ENCODE measurements at places on chromosomes 7 and 10.

DNA sequence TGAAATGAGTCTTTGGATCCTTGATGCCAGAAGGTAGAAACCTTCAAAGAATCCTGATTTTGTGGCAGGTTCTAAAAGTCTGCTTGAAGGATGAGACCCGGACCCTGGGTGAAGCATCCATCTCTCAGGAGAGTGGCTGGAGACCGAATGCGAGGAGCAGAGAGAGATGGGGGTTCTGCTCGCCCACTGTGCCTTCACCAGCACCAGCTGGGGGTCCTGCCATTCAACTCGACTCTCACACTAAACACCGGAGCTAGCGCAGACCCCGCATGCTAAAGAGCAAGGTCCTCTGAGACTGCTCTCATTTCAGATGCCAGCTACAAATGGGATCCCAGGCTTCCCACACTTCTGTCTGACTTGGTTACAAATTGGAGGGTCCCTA is 218.4 kb downstream of the GLRX3 start:
- DNase-seq: no peak

DNA sequence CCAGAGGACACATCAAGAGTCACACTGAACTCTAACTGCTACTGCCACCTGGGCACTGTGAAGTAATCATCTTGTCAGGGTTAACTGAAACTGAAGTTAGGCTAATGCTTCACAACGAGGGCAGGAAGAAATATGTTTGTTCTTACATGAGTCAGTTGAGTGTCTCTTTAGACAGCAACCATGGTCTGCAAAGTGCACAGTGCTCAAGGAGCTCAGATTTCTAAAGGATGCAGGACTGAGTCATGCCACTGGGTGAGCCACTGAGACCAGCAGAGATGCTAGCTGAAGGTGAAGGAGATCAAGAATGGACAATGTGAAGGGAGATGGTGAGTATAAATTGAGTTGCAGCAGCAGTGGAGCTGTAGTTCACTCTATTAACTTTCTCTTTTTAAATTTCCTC is 76.0 kb upstream of the CTTNBP2 start:
- no peak for DNase-seq

- no peak for DNase-seq
These were observed 28.5 kb upstream of the CROT start for GRCh38 chr7:87316846-87317552.

GRCh38 chr7:76191783-76192240 is 9.9 kb upstream of the SRRM3 start:
- no peak for DNase-seq

DNA sequence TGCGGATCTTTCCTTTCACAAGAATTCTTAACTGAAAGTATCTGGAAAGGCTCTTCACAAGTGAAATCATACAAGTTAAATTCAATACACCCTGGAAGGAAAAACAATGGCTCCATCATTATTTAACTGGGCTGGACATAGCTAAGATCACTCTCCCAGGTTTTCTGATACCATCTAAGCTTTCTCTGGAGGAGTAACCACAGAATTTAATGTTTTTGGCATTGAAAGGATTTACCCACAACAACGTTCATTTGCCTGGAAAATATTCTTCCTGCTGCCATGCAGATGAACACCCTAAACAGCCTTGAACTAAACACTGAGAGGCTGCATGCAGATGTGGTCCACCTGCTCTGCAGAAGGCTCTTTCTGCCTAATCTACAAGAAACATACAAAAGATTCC is 4.3 kb downstream of the NEBL start:
- DNase-seq: no peak

DNA sequence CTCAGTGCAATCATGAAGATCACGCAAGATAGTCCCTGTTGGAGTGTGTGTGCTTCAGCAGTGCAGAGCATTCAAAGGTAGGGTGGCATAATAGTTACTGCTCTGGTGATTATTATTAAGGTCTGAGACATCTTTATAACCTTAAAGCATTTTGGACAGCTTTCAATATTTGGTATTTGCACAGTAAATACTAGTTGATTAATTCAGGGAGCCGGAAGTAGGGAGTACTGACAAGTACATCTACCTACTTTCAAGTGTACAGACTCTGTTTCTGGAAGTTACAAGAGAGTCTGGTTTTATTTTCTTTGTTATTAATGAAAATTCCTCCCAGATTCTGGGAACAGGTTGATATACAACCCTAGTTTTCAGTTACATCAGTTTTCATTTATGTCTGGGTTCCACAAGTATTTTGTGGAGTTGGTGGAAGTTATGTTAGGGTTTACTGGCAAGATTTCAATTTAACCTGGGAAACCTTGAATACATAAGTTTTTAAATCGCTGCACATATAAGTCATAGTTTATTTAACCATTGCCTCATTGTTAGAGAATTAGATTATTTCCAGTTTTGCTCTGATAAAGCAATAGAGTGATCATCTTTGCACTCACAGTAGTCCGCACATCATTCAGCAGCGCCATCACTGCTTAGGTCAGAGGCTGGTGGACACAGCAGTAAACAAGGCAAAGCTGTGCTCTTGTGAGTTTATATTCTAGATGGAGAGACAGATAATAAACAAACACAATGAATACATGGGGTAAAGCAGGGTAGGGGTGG is 366.6 kb downstream of the REEP3 start:
- no peak for DNase-seq

- DNase-seq: no peak
These were observed 579 bp downstream of the IDI1 start for GRCh38 chr10:1048349-1048731.

- DNase-seq: no peak
These were observed 770.9 kb downstream of the TNS3 start for GRCh38 chr7:46810986-46811385.

DNA sequence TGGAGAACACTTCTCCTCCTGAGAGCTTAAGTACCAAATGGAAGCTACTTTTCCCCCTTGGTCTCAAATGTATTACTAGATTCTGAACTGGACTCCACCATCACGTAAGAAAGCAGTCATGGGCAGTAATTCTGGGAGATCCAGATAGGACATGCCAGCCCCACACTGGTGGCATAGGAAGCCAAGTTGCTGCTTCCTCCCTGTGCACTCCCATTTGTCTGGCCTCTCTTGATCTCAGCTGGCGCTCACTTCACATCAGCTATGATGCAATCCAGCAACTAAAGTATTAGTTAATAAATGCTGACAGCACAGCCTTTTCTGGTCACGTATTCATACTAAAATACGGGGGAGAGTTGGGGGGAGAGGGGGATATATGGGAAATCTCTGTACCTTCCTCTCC is 3.4 kb upstream of the IL6 start:
- no peak for DNase-seq

- DNase-seq: no peak
These were observed 83.1 kb downstream of the VPS41 start for GRCh38 chr7:38825721-38826440.

DNA sequence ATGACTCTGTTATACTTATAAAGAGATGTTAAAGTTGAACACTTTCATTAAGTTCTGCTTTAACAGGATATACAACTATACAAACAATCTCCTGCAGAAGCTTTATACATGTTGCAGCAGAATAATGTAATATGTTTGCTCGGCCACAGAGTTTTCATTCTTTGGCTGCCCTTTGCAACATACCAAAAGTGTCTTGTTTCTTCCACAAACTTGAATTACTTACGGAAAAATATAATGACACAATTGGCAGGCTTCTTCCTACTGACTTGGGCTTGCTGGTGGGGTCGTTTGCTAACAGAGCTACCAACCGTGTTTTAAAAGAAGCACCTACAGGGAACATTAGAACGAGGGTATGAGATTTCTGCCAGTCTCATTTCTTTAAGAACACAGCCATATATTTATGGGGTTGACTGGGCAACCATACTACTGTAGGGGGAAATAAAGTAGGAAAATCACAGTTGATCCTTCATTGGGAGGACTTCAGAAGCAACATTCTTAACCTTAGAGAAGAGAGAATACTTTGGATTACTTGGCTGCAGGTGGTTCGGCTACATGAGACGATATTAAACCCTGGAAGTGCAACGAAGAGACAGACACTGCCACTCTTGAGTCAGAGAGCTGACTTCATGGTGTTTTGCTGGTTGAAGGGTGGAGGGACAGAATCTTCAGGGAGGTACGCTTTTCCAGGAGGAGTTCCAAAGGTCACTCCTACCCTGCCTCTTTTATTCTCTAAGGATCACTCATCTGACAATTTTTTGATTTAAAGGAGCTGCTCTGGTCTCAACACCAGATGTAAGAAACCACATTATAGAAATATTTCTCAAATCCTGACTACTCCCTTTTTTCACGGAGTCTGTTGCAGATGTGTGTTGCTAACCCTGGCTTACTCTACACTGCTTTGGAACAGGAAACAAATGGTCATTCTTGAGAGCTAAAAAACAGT is 123.9 kb downstream of the SEMA3C start:
- DNase-seq: no peak

DNA sequence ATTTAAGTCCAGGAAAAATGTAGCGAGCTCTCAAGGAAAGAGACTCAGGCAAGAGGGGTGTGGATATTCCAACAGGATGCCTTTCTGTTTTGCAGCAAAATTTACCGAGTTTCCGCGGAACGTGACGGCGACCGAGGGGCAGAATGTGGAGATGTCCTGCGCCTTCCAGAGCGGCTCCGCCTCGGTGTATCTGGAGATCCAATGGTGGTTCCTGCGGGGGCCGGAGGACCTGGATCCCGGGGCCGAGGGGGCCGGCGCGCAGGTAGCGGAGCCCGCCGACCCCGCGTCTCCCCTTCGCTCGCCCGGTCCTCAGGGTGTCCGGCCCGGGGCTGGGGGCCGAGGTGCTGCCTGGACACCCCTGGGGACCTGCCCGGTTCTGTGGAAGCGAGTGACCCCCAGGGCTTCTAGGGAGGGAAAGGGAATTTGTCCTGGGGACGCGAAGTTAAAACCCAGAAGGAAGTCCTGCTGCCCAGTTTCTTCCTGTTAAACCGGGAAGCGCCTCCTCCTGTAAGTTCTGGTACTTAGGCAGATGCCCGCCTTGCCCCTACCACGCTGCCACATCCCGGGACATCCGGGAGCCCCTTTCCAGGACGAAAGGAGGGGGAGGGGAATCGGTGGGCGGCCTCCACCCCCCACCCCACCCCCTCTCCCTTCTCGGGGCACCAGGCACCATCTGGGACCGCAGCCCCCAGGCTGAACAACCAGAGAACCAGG is 2.5 kb downstream of the VSTM2A start:
- DNase-seq: no peak

- no peak for DNase-seq
These were observed 80.0 kb downstream of the AKAP9 start for GRCh38 chr7:92020636-92021035.

- DNase-seq: no peak
These were observed 551 bp downstream of the IFIT1 start for GRCh38 chr10:89392974-89393373.

DNA sequence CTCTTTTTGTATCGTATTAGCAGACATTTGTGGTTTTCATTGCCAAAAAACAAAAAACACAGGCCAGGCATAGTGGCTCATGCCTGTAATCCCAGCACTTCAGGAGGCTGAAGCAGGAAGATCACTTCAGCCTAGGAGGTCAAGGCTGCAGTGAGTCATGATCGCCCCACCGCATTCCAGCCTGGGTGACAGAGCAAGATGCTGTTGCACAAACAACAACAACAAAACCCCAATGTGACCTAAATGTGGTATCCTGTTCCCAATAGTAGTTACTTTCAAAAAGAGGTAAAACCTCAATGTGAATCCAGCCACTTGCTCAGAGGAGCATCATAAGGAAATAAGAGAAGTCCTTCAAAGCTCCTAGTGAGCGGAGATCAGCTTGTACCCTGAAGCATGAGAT is 45.8 kb upstream of the SKAP2 start:
- DNase-seq: no peak

- no peak for DNase-seq
These were observed 62.6 kb upstream of the EN2 start for GRCh38 chr7:155395176-155395797.

GRCh38 chr10:52818019-52818418 is 45.4 kb upstream of the MBL2 start:
- DNase-seq: no peak

DNA sequence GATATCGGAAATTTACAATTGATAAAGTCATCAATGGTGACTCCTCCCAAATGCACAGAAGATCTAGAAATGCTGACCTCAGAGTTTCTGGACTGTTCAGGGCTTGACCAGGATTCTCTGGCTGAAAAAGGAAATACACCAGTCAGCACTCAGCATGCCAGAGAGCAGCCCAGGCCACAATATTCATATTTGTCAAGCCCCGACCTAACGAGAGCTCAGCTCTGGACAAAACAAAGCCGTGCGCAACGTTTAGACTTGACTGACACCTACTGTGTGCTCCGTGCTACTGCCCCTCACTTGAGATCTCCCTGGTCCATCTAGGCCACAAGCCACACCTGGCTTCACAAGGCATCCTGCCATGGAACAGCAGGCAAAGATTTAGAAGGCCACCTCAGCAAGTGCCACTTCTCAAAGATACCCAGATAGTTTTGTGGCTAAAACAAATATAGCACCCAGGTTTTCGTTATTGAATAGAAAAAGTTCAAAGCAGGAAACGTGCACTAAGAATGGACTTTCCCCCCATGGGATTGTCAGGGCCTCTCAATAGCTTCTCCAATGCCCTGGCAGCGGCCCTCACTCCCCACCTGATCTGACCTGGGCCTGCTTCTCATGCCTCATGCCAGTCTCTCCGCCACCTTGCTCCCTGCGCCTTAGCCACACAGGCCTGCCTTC is 218.3 kb downstream of the FAM107B start:
- DNase-seq: no peak

DNA sequence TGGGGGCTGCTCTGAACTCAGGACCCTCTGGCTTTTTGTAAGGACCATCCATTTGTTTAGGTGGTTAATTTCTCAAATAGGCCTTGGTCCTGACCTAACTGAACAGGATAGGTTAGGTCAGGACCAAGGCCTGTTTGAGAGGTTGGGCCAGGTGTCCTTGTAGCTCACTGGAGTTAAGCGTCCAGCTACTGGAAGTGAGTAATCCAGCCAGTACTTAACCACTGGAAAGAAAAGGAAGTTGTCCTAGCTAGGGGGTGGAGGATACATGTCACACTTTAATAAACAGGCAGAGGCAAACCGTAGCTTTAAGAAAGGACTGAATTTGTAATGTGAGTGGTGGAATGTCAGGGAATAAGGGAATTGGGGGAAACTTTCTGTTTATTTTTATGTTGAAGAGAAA is 96.0 kb downstream of the GPR85 start:
- no peak for DNase-seq

- no peak for DNase-seq
These were observed 244.2 kb downstream of the DPP6 start for GRCh38 chr7:154296443-154296842.
